ENCODE measurements at places on chromosomes 11 and 22.

- no peak for DNase-seq
Observed at GRCh38 chr11:76259299-76259908, 53.1 kb upstream of the WNT11 start.

DNA sequence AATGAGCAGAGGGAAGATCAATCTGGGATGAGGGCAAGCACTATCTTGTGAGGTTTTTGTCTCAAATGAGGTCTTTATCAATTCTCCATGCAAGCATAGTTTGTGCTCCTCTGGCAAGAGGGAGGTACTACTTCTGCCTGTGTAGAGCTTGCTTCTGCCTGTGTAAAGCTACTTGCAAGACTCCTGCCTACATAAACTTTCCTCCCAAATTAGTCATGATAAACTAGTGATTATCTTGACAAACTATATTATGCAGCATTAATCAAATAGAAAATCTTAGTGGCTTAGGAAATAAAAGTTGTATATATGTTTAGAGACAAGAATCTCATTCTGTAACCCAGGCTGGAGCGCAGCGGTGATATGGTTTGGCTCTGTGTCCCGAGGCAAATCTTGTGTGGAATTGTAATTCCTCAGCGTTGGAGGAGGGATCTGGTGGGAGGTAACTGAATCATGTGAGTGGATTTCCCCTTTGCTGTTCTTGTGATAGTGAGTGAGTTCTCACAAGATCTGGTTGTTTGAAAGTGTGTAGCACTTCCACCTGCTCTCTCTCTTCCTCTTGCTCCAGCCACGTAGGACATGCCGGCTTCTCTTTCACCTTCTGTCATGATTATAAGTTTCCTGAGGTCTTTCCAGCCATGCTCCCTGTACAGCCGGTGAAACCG, 8.0 kb upstream of the MMP10 start:
- DNase-seq, result no peak

DNA sequence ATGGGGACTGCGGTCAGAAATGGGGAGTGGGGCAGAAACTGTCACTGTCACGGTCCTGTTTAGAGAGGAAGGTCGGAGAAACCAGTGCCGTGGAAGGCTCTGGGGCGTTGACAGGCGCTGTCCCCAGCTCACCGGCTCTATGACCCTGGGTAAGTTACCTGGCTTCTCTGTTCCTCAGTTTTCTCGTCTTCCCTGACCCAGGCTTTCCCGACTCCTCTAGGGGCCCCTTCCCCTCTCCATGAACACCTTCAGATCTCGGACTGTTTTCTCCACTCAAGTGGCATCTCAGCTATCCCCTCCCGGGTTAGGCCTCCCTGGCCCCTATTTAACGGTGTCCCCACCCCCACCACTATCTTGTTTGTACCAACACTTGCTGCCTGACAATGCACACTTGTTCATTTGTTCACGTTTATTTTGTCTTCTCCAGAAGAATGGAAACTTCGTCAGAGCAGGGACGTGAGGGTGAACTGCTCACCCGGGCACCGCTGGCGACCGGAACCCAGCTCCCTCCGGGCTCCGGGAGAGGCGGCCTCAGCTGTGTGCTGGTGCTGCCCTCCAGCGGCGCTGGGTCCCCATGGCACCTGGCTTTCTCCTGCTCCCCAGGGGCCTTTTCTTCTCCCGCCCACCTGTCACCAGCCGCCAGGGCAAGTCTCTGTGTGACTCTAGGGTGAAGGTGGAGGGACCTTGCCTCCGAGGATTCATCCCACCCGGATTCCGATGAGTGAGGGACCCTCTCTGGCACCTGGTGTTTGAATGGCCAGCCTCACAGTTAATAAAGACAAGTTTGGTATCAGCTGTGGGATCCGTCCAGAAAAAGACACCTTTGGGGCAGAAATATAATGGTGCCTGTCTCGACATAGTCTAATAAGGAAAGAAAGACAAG, 33.1 kb upstream of the SLC35C1 start:
- peak; percentile 70 for DNase-seq

- DNase-seq, result no peak
Observed at GRCh38 chr11:96162816-96163499, 180.0 kb downstream of the MAML2 start.

Measured in central memory CD4-positive, alpha-beta T cell (primary cell).